Retina (tissue), 1 donor: ENCODE measurements at places on chromosomes 1 and 21.

- DNase-seq = no peak
Measured at GRCh38 chr1:115753830-115754229, 14.7 kb downstream of the CASQ2 start.

DNA sequence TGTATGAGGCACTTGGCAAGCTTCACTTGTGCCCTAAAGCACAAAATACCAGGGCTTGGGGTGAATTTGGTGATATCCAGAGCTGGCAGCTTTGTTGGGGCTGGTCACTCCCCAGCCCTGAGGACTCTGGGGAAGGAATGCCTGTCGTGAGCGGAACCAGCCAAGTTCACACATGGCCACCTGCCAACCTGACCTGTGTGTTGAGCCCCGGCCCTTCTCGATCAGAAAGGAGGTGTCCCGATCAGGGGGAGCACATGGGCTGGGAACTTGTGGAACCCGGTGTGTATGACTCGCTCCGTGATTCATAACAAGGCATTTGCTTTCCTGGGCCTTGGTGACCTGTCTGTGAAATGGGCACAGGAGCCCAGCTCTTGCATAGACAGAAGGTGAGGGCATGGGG is 43.1 kb downstream of the AGPAT3 start:
- DNase-seq = no peak

- DNase-seq = no peak
Measured at GRCh38 chr1:198686069-198686728, 47.4 kb downstream of the PTPRC start.

DNA sequence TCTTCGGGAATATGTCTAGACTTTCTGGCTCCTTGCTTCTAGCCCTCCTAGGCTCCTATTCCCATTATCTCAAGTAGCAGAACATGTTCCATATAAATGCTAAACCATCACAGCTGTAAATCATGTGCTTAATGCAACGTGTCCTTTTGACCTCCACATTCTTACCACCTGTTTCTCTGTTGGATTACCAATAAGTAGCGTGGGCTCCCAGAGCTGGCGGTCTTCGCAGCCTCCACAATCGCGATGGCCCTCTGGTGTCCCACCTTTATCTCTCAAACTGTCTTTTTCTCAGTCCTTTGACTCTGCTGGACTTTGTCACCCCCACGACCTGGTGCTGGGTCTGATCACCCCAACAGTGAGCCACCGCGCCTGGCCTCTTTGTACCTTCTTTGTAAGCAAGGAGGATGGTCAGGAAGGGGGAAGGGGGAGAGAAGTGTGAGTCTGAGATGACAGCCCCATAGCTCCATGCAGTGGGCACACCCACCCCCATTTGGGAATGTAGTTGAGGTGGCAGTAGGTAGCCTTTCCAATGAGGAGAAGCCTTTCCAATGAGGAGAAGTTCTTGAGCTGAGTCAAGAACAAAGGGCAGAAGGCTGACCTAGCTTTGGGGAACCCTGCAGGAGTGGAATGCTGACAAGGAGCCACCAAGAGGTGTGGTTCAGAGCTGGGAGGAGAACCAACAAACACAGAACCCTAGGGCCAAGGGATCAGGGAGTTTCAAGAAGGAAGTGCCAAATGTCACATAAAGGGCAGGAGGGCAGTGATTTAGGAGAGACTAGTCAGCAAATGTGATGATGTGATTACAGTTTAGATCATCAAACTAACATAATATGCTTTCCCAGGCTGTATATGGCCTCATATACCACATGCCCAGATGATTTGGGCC is 14.2 kb downstream of the TRAF5 start:
- no peak for DNase-seq

DNA sequence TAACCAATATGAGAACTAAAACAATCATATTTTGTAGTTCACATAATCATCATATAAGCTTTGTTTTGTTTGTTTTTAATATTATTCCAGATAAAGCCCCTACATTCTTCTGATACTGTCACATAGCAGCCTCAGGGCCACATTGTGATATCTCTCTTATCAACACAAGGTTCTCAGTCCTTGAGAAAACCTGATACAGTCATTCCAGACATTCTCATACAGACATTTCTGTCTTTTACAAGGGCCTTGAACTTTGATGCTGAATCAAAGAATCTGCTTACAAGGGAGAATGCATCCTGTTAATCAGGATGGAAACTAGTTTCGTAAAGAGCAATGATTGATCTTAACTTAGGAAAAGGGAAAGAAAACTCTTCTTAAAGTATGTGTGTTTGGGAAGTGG is 12.7 kb upstream of the VCAM1 start:
- no peak for DNase-seq

- no peak for DNase-seq
Measured at GRCh38 chr1:78843546-78843945, 163.0 kb downstream of the ADGRL4 start.

- DNase-seq = no peak
Measured at GRCh38 chr1:29457496-29458368, 221.4 kb downstream of the PTPRU start.

GRCh38 chr1:90512441-90512840 is 204.7 kb downstream of the BARHL2 start:
- DNase-seq = no peak

DNA sequence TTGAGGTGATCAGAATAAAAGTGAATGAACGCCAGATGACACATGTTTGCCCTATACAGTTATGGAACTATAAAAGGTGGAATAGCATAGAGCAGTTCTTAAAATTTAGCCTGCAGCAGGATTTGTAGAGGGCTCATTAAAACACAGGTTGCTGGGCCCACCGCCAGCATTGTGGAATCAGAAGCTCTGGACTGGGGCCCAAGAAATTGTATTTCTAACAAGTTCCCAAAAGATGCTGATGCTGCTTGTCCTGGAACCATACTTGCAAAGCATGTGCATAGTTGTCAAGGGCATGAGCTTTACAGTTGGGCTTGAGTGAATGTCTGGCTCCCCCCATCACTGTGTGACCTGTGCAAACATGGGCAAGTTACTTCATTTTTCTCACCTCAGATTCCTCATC is 37.5 kb upstream of the LRRC53 start:
- no peak for DNase-seq

DNA sequence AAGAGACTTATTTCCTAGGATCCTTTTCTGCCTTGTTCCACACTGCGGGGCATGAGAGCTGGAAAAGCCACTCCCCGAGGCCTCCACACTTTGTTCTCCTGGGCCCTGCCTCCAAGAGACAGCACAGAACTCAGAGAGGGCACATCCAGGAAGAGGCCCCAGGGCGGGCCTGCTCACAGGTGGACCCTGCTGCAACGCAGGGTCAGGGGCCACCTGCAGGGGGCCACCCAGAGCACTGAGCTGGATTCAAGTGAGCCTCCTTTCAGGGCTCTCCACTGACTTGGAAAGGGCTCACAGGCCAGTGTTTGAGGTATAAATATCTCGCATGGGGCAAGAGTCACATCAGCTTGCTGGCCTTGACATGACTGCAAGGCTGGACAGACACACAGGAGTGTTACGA is 4.8 kb downstream of the RGS16 start:
- no peak for DNase-seq

GRCh38 chr1:6625584-6626149 is 999 bp downstream of the THAP3 start:
- DNase-seq = peak; percentile 72

- DNase-seq = no peak
Measured at GRCh38 chr1:236204039-236204438, 61.7 kb downstream of the GPR137B start.

DNA sequence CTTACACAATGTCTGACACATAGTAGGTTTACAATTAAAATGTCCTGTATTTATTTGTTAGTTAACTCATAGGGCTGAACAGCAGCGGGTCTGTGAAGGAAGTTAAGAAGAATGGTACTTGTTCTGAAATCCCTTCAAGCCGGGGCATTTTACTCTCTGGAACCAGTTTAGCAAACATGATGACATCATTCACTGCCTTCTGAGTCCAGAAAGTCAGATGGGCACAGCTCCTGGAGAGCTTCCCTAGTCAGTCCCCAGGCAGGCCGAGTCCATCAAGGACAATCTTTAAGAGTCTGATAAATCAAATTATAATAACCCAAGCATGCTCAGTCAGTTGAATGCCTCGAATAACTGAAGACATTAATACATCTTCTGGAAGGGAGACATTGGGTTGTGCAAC is 125.4 kb upstream of the DAB1 start:
- DNase-seq = no peak

GRCh38 chr1:50973875-50974617 is 4.0 kb downstream of the CDKN2C start:
- no peak for DNase-seq

DNA sequence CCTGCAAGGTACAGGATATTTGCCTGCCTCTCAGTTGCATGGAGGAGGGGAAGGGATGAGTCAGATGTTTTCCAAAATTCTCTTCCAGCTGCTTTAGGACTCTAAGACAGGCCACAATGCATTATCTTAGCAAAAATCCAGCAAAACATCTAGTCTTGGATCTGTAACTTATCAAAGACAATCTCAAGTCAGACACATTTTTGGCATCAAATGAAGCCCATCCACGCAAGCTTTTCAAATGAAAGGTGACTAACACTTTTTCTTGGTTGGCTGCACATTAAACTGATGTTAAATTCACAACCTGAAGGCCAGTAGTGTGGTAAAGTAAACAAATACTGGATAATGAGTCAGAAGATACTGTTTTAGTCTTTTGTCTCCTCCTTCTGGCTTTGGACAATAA is 21.3 kb downstream of the FAM78B start:
- no peak for DNase-seq

- no peak for DNase-seq
Measured at GRCh38 chr1:234466945-234467344, 12.0 kb downstream of the TARBP1 start.

- no peak for DNase-seq
Measured at GRCh38 chr1:21622466-21623315, 46.5 kb downstream of the RAP1GAP start.

DNA sequence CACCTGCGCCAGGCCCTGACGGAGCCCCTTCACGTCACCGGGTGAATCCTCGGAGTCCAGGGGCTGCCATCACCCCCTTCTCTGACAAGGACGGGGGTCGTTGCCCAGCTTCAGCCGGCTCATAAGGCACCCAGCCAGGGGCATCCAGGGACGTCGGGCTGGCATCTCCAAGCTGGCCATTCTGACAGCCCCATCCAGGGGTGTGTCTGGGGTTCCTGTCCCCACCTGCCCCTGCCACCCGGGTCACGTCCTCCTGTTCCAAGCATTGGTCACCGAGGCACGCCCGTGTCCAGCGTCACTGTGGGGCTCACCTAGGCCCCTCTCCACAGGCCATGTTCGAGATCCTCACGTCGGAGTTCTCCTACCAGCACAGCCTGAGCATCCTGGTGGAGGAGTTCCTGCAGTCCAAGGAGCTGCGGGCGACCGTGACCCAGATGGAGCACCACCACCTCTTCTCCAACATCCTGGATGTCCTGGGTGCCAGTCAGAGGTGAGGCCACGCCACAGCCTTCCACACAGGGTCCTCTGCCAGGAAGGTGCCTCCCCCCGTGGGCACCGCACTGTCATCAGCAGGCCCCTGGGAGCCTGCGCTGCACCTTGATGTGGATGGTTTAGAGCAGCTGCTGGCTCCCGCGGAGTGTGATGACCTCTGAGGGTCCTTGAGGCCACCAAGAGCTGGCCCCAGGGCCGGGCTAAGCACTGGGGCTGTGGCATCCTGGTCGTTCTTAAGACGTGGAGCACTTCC is 14.8 kb downstream of the ARHGEF16 start:
- DNase-seq = peak; percentile 6

GRCh38 chr1:173415490-173415889 is 61.6 kb upstream of the PRDX6 start:
- no peak for DNase-seq

DNA sequence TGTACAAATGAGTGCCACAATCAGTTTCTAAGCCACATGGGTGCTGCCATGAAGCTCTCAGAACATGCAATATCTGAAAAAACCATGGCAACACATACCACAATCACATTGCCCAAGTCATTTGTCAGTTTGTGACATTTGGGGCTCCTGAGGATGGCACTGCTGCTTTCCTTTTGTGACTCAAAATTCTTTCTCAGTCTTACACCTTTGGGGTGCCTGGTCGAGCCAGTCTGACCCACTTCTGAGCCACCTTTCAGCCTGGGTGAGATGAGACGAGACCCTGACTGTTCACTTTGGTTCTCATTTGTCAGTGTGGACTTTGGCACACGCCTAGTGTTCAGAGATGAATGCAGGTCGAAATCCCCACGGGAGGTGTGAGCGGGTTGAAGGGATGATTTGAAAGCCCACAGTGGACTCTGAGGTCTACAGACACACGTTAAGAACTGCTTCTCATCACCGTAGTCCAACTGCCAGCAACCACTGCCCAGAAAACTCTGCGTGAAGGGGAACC is 8.0 kb downstream of the BATF3 start:
- no peak for DNase-seq

- no peak for DNase-seq
Measured at GRCh38 chr1:86339014-86339812, 56.9 kb downstream of the ODF2L start.

DNA sequence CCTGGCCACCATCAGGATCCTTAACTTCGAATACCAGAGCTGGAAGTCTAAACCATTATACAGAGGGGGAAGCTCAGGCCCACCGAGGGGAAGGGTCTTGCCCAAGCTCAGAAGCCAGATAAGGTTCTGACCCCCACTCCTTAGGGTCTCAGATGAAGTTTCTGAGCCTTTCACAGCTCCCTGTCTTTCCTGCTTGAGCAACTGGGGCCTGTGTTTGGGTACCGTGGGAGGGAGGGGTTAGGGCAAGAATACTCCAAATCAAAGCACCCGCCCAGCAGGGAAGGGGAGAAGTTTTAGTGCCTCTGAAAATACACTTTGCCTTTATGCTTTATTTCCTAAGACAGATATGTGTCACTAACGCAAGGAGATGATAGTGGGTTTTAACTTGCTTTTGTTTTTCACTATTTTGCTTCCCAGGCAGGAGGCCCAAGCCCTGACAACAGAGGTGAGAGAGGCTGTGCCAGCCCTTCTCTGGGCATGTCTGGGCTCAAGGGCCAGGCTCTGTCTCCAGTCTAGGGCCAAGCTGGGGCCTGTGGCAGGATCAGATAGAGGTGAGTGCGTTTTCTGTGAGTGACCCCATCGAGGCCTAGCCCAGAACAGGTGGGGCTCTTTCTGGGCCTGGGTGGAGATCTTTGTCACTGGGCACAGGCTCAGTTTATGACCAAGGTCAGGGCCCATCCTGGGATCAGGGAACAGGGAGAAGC is 20.5 kb upstream of the TENT5B start:
- no peak for DNase-seq

- no peak for DNase-seq
Measured at GRCh38 chr1:36389999-36390398, 4.3 kb upstream of the STK40 start.

DNA sequence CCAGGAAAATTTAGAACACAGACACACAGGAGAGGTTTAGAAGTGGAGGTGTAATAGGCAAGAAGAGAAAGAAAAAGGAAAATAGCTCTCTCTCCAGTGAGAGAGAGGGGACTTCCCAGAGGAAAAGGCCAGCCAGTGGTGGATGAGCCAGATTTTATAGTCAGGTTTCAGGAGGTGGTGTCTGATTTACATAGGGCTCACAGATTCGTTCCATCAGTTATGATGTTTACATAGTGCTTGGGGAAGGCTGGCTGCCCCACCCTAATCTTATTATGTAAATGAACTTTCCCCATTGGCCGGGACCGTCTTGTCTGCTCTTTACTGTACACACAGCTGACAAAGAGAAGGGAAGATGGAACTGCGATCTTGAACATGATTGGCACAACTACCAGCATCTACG is 797.3 kb downstream of the PLA2G4A start:
- no peak for DNase-seq

GRCh38 chr1:159700312-159700711 is 14.1 kb downstream of the CRP start:
- no peak for DNase-seq

GRCh38 chr1:93567255-93567918 is 114.2 kb downstream of the BCAR3 start:
- no peak for DNase-seq
